ENCODE measurements at places on chromosomes 2 and 18. TPM values are rescaled to one million over a fixed set of nuclear protein-coding genes. Genes with fewer than 3 reads are reported as not detected.

DAW1 gene
- total RNA-seq: 0.93 TPM

FMNL2 gene
- 42.4 TPM for total RNA-seq

RETREG2 gene
- total RNA-seq: 77.5 TPM

ZNF521 gene
- total RNA-seq: 26.9 TPM

GRCh38 chr2:212494418-212495020 lies 44.1 kb downstream of the ERBB4 start:
- DNase-seq: no peak
- no peak overlapping the region for H3K27ac ChIP-seq
- no peaks in the 10 kb centered on the region for H3K27me3 ChIP-seq
- no peaks in the 10 kb centered on the region for H3K4me1 ChIP-seq
- H3K4me3 ChIP-seq: no peak overlapping the region
- no peaks in the 10 kb centered on the region for H3K36me3 ChIP-seq

DNA sequence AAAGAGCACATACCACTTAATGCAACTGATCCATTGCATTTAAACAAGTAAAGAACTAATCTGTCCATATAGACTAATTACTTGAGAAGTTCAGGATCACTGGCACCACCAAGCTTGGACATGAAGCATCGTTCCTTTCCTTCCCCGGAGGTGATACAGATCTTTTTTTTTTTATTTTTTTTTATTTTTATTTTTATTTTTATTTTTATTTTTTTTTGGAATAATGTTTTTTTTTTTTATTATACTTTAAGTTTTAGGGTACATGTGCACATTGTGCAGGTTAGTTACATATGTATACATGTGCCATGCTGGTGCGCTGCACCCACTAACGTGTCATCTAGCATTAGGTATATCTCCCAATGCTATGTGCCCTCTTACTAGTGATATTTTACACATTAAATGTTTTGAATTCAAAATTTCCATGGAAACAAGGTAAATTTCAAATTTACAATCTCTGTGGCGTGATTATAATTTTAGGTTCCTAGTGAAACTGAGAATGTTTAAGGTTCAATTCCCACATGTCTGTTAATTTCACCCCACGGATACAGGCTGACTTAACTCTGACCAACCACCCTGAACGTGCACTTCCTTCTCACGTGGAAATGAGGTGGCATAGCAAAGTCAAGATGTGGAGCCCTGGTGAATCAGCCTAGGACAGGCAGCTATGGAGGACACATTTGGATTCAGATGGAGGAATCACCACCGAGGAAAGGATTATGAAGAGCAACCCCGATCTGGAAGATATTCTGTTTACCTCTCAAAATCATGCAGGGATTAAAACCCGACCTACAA lies 101.6 kb upstream of the THOC1 start:
- peaks cover 84% of the 10 kb centered on the region for H3K36me3 ChIP-seq
- no peaks in the 10 kb centered on the region for H3K27me3 ChIP-seq
- no peak overlapping the region for H3K27ac ChIP-seq
- peaks cover 19% of the 10 kb centered on the region for H3K4me1 ChIP-seq

- no peaks in the 10 kb centered on the region for H3K27me3 ChIP-seq
- peaks cover 8% of the 10 kb centered on the region for H3K4me1 ChIP-seq
- no peak overlapping the region for H3K27ac ChIP-seq
Measured at GRCh38 chr2:206698811-206699210, 19.4 kb downstream of the DYTN start.

- no peak overlapping the region for H3K4me3 ChIP-seq
- H3K27ac ChIP-seq: no peak overlapping the region
- peaks cover 11% of the 10 kb centered on the region for H3K4me1 ChIP-seq
- no peaks in the 10 kb centered on the region for H3K36me3 ChIP-seq
Measured at GRCh38 chr2:168640039-168640438, 162.4 kb upstream of the NOSTRIN start.

DNA sequence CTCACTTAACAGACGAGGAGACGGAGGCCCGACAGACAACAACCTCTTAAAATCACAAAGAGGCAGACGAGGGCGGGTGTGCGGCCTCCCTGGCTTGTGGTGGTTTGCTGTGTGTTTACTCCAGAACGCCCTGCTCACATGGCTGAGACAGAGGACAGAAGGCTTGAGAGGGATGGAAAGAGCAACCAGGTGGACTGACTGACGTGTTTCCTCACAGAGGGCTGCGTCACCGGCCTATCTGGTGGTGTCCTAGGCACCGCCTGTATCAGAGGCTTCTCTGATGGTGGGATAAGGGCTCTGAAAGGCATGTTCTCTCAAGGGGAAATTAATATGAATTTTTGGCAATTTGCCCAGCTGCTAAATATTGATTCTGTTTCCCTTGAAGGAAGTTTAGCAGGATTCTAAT lies 47.0 kb upstream of the RALBP1 start:
- no peaks in the 10 kb centered on the region for H3K4me1 ChIP-seq
- no peaks in the 10 kb centered on the region for H3K36me3 ChIP-seq
- no peak overlapping the region for H3K4me3 ChIP-seq
- H3K27ac ChIP-seq: no peak overlapping the region

- no peaks in the 10 kb centered on the region for H3K36me3 ChIP-seq
- H3K27me3 ChIP-seq: peaks cover 10% of the 10 kb centered on the region
- peak; percentile 36 for DNase-seq
Measured at GRCh38 chr18:48356151-48356745, 52.9 kb downstream of the ZBTB7C start.

GRCh38 chr18:54692463-54692862 lies 101.4 kb downstream of the DYNAP start:
- H3K36me3 ChIP-seq: no peaks in the 10 kb centered on the region
- H3K27me3 ChIP-seq: no peaks in the 10 kb centered on the region
- H3K27ac ChIP-seq: no peak overlapping the region
- DNase-seq: no peak

- H3K27ac ChIP-seq: no peak overlapping the region
- H3K4me1 ChIP-seq: peaks cover 15% of the 10 kb centered on the region
- H3K27me3 ChIP-seq: no peaks in the 10 kb centered on the region
Measured at GRCh38 chr2:48448274-48449061, 81.5 kb upstream of the STON1 start.

DNA sequence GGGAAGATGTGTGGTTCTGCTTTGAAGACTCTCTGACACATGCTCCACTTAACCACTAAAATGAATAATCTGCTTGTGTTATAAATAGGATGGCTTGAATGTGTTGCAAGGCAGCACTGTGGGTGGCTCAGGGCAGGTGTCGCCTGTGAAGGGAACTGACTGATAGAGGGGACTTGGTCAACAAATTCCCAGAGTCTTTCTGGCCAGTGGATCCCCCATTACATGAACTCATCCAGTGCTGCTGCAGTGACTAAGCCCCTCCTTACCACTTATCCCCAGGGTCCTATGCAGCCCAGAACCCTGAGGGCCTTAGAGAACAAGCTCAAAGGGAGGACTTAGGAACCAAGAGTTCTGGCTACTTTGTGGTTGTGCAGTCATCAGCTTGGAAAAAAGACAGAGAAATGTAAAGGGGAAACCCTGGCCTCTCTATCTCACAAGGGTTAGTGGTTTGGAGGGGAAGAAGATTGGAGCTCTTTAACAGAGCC lies 226.2 kb upstream of the TNP1 start:
- no peak overlapping the region for H3K4me3 ChIP-seq
- H3K27ac ChIP-seq: no peak overlapping the region
- peak; percentile 35 for DNase-seq
- no peaks in the 10 kb centered on the region for H3K36me3 ChIP-seq
